MCF 10A (cell line): ENCODE measurements at places on chromosomes 1 and 21. TPM values are rescaled to one million over a fixed set of nuclear protein-coding genes. Genes with fewer than 3 reads are reported as not detected.

BEST4 gene
- 0.35 and 0.49 TPM in 2 replicates for total RNA-seq

MCOLN3 gene
- total RNA-seq = 0.70 and 1.3 TPM in 2 replicates

GREM2 gene
- 0.10 TPM in 1 of 2 replicates, not detected in the other for total RNA-seq

GCLM gene
- total RNA-seq = 21.1 and 21.3 TPM in 2 replicates

LRRC71 gene
- total RNA-seq = not detected in 2 replicates

GLIS1 gene
- 0.93 and 1.4 TPM in 2 replicates for total RNA-seq

FLG gene
- total RNA-seq = 0.07 and 0.12 TPM in 2 replicates

CHIT1 gene
- total RNA-seq = not detected in 2 replicates

OVAAL gene
- total RNA-seq = not detected in 2 replicates

DNA sequence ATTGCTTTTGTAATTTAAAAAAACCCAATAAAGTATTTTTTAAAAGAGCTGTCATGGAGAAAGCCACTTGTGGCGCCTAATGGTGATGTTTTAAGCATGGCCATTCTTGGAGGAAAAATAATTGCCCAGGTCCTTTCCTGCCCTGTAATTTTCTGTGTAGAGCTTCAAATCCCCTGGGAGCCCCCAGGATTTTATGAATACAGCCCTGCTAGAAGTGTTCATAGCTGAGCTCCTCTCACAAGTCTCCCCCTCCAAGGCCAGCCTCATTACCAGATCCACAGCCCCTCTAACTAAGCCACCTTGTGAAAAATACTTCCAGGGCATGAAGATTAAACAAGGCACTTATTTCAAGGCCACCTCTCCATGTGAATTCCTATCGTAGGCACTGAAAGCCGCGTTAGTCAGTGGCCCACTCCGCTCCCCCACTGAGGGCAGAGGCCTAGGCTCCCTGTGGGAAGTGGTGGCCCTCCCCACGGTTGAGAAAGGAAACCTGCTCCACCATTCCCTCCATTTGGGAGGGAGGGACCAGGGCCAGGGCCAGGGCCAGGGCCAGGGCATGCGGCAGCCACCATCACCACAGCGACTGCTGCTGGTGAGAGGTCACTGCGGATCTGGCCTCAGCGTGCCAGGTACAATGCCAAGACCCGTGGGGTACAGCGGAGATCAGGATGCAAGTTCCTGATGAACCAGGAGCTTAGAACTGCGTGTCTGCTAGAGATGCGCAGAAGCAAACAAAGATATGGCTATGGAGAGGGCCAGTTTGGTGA lies 83.1 kb downstream of the KCNN3 start:
- no peak for DNase-seq

DNA sequence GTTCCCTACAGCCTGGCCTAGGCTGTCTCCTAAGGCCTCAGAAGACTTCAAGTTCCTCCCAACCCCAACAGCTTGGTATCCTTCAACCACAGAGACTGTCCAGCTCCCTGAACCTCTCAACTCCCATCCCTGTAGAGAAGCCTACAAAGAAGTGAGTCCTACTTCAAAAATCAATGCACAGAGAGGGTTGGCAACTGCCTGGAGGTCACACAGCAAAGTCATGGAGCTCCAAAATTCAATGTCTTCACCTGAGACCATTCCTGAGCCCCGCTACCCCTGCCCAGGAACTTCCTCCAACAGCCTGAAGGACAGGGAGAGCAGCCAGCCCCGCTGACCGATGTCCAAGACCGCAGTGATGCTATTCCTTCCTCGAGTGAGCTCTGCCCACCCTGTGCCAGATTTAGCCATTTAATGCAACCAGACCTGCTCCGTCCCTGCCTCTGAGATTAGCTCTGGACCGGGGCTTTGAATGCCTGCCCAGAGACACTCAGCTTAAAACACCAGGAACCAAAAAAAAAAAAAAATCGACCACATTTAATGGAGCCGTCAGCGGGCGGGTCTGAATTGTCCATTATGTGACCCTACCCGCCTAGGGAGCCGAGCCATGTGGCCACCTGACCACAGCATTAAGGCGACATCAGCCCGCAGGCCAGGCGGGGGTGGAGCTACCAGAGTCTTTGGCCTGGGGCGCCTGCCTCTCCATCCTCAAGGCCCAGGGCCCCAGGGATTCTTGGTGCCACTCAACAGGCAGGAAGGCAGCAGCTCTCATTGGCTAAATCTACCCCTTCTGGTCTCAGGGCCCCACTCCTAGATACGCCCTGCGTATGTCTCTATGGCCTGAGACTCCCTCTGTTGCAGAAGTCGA lies 148.6 kb downstream of the SYF2 start:
- no peak for DNase-seq

- no peak for DNase-seq
These were observed 314 bp downstream of the DPH5 start for GRCh38 chr1:101025283-101025656.

GRCh38 chr1:25863486-25864262 lies 4.4 kb upstream of the AUNIP start:
- no peak for DNase-seq

- peak; percentile 84 for DNase-seq
These were observed at the start of gene DCDC2B for GRCh38 chr1:32208891-32209328. TSS of gene DCDC2B (plus strand) at chr1:32209089. CDS start at chr1:32209094, 5 bp downstream.

- peak; percentile 73 for DNase-seq
These were observed 541 bp downstream of the USP48 start for GRCh38 chr1:21782349-21782867.

GRCh38 chr1:83029050-83029449 lies 969.9 kb downstream of the TTLL7 start:
- no peak for DNase-seq

DNA sequence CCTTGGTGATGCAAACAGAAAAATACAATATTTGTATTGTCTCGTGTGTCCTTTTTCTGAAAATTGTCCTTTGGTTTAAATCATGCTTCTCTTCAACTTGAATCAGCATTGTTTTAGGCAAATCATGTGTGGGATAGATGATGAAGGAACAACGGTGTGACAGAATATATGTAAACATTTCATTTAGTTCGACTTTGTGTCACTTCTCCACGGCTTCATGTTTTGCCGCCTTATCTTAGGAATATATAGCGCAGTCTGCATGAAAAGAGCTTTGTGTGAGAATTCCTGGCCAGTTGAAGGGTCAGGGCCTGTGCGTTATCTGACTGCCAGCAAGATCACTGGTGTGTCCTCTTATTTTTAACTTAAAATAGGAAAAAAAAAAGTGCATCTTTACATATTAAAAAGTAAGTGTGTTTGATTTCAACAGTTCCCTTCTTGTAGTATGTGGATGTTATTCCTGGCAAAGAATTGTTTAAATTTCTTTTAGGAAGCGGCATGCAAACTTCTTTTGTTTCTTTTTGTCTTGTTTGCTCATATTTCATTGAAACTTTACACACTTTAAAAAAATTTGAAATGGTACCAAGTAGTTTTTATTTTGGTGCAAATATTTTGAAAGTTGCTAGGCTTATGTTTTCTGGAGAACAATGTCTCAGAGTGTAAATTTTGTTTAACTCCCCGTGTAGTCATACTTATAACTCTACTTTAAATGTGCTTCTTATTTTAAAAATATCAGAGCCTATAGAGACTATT lies 465.2 kb downstream of the USP25 start:
- DNase-seq = peak; percentile 35

DNA sequence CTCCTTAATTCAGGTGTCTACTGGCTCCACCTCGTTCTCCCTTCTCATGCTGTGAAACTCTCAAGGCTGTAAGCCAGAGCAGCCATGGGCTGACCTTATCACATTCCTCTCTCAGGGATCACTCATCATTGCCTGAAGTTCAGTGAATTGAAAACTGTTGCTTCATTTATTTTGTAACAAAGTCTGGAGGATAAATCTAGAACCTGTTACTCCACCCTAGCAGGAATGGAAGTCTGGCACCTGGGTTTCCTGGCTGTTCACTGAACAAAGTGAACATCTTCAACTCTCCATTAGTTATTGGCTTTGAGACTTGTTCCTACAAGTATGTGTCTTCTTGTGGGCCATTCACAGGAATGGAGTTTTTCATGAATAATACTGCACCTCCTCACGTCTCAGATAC lies 584.1 kb downstream of the PTPRU start:
- no peak for DNase-seq

GRCh38 chr1:182677397-182678098 lies 6.8 kb downstream of the RGS8 start:
- no peak for DNase-seq

- peak; percentile 65 for DNase-seq
These were observed 597 bp downstream of the PKN2 start for GRCh38 chr1:88684482-88685258.

DNA sequence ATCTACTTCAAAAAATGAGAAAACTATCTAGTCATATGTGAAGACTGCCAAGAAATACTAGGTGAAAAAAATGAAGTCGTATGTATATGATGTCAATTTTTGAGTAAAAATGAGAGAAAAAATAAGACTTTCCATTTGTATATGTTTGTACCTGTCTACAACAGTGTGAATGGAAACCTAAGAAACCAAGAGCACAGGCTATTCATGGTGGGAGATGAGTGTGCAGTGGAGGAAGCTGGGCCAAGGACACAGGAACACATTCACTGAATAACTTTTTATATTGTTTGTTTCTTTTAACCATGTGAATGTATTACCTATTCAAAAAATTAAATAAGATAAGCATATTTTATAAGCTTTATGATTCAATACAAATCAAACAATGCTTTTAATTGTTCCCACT lies 67.0 kb downstream of the ERO1B start:
- DNase-seq = no peak

DNA sequence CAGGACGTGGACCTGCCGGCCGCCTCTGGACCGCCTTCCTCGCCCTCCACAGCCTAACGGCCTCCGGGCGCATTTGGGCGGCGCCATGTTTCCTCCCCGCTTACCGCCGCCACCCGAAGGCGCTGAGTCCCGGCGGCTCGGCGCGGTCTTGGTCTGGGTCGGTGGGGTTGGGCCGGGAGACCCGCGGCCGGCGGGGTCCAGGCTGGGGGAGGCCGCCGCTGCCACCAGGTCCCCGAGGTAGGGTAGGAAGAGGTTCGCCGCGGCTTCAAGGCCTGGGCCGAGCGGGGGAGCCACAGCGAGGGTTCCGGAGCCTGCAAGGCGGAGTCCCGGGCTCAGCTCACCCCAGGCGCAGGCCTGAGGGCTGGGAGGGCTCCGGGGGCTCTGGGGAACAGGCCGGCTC lies 5.5 kb downstream of the OR2C3 start:
- DNase-seq = no peak

GRCh38 chr1:65538086-65538485 lies 117.6 kb downstream of the LEPR start:
- DNase-seq = no peak

- no peak for DNase-seq
These were observed 40.3 kb upstream of the NEK7 start for GRCh38 chr1:198116469-198116868.

DNA sequence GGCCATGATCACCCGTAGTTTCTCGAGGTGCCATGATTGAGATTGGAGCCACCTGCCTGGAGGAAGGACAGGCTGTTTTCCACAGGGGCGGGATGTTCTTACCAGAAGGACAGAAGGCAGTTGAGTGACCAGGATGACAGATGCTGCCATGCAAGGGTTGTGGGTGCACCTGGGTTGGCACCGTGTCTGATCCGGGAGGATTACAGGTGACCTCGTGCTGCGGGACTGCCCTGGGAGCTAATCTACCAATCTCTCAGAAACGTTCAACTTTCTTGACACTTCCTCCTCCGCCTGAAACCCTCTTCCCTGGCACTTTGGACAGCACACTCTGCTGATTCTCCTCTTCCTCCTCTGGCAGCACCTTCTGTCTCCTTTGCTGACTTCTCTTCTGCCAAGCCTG lies 13.8 kb upstream of the SLC6A9 start:
- no peak for DNase-seq

GRCh38 chr21:41712201-41712600 lies 54.7 kb downstream of the RIPK4 start:
- no peak for DNase-seq

DNA sequence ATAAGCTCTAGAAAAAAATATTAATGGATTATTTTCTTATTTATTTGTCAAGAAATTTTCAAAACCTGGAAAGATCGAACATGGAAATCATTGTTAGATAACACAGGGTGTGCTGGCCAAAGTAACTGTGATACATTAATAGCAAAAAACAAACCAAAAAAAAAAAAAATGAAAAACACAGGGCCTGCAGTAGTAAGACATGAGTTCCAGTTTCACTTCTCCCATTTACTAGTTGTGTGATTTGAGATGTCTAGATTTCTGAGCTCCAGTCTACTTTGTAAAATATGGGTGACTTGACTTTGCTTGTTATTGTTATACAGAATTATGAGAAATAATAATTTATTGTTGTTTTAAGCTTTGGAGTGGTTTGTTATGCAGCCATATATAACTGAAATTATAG lies 13.6 kb downstream of the FAM177B start:
- no peak for DNase-seq

GRCh38 chr1:156463874-156464273 lies 36.7 kb downstream of the MEF2D start:
- DNase-seq = peak; percentile 94

- peak; percentile 34 for DNase-seq
These were observed 23.2 kb downstream of the DDX59 start for GRCh38 chr1:200646515-200646914.

DNA sequence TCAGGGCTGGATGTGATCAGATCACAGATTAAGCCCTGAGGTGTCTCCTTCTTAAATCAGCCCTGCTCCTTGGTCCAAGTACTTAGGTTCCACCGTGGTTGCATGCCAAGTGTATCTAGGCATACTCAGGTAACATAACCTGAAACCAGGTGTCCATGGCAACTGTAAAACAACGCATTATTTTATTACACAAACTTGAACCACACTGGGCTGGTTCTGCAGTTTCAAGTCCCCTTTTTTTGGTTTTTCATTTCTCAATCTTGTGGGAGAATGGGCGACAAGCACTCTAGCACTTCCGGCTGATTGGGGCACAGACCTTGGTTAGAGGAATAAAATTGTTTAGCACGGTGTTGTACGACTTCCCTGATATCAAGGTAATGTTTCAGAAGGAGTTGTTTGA lies 65.2 kb downstream of the GBP6 start:
- no peak for DNase-seq

GRCh38 chr1:36492491-36492890 lies 9.8 kb upstream of the CSF3R start:
- no peak for DNase-seq

DNA sequence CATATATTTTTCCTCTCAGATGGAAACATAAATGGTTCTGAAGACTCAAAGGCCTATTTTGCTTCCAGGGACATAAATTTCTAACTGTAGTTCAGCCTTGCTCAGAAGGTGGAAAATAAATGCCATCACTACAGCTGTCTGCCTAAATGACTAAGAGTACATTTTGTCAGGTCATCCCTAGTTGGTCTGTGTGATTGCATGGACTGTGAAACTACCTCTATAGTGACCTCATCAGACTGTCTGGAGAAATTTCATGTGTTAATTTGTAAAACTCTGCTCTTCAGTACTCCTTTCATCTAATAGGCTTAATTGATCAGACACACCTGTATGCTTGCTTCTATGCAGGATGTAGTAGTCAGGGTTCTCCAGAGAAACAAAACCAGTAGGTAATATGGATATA lies 886.9 kb downstream of the AMY1C start:
- peak; percentile 42 for DNase-seq

GRCh38 chr1:34842952-34843371 lies 16.6 kb downstream of the SMIM12 start:
- no peak for DNase-seq
